ENCODE measurements at places on chromosomes 12 and 14.

- DNase-seq = no peak
Observed at GRCh38 chr12:21546716-21547115, 20.6 kb downstream of the SPX start.

DNA sequence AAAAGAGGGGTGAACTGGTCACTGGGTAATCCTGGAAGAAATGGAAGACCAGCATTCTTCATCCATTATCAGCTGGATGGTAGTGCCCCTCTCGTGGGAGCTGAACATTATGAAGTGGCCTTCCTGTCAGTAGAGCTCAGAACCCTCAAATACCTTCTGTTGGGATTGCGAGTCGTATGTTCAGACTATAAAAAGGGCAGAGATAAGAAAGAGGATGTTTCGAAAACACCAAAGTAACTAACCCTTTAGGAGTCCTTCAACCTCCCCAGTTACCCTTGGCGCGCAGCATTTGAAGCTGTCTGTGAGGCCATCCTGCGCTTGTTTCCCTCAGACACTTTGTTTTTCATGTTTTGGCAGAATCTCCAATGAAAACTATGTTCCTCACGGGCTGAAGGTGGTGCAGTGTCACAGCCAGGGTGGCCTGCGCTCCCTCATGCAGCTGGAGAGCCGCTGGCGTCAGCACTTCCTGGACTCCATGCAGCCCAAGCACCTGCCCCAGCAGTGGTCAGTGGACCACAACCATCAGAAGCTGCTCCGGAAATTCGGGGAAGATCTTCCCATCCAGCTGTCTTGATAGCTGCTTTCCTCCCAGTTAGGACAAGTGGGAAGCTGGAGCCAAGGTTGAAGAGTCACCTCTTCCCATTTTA lies 19.3 kb upstream of the GALNT16 start:
- no peak for DNase-seq

- no peak for DNase-seq
Observed at GRCh38 chr12:132162508-132163031, 18.3 kb downstream of the NOC4L start.

- no peak for DNase-seq
Observed at GRCh38 chr12:59193476-59194050, 273.3 kb upstream of the LRIG3 start.

- DNase-seq = no peak
Observed at GRCh38 chr12:113931517-113931916, 34.6 kb downstream of the RBM19 start.

- peak; percentile 27 for DNase-seq
Observed at GRCh38 chr14:71169861-71170260, 262.6 kb downstream of the PCNX1 start.
